Stimulated activated naive CD8-positive, alpha-beta T cell treated with anti-CD3 and anti-CD28 coated beads, Interleukin-15, amount 100 ng/mL, for 72 hours (primary cell): ENCODE measurements at places on chromosomes 13 and 19.

GRCh38 chr13:112779856-112780604 is 90.2 kb downstream of the ATP11A start:
- no peak for DNase-seq

- no peak for DNase-seq
Observed at GRCh38 chr13:63287926-63288325, 1872.3 kb upstream of the PCDH20 start.

- DNase-seq, result no peak
Observed at GRCh38 chr13:113650275-113650674, 7.7 kb downstream of the ATP4B start.

DNA sequence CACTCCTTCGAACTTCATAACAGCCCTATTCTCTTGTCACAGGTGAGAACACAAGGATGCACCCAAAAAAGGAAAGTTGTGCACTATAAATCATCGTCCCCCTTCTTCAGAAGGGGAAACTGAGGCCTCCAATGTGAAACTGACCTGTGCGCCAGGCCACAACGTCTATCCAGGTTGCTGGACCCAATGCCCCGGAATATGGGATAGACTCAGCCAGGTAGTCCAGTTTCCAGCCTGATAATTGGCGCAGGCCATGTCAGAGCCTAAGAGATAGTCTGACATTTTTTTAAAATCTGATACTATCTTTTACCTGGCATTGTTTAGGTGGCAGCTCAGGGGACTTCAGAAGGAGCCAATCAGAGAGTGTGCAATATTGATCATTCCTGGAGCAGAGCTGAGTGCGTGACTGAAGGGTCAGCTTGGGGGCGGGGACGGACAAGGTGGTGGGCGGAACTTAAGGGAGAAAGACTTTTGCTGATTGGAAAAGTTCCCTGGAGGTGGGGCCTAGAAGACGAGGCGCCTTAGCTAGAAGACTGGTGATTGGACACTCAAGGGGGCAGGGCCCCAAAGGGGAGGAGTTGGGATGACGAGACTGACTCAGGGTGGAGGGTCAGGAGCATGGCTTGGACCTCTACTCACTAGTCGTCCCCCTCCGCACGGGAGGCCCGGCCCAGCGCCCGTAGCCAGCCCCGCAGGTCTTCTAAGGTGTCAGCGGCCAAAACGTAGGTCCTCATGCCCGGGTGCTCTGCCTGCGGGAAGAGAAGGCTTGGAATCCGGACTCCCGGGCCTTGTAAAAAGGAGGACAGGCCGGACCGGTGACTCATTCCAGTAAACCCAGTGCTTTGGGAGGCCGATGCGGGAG is 8.5 kb downstream of the PLEKHA4 start:
- DNase-seq, result no peak
